Tongue (tissue), 3 donors: ENCODE measurements at places on chromosomes 3 and 15. TPM values are rescaled to one million over a fixed set of nuclear protein-coding genes. Genes with fewer than 3 reads are reported as not detected.

DNA sequence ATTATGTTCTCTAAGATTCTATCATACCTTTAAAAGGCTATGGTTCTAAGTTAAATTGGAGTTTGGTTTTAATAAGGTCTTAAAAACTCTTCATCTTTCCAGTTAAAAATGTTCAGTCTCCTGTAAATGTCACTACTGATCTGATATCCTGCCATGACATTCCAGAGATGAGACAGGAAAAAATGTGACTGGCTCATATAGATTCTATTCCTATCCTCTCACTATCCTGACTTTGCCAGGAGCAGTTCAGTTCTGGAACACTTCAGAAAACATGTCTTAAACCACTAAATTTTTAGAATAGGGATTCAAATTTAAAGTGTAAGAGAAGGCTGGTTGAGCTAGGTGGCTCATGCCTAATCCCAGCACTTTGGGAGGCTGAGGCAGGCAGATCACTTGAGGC lies 170.9 kb downstream of the TNIK start:
- DNase-seq: no peak

GRCh38 chr3:59313365-59313764 lies 263.5 kb upstream of the CFAP20DC start:
- no peak for DNase-seq

GRCh38 chr15:52673312-52673711 lies 5.9 kb downstream of the ATOSA start:
- DNase-seq: no peak

DNA sequence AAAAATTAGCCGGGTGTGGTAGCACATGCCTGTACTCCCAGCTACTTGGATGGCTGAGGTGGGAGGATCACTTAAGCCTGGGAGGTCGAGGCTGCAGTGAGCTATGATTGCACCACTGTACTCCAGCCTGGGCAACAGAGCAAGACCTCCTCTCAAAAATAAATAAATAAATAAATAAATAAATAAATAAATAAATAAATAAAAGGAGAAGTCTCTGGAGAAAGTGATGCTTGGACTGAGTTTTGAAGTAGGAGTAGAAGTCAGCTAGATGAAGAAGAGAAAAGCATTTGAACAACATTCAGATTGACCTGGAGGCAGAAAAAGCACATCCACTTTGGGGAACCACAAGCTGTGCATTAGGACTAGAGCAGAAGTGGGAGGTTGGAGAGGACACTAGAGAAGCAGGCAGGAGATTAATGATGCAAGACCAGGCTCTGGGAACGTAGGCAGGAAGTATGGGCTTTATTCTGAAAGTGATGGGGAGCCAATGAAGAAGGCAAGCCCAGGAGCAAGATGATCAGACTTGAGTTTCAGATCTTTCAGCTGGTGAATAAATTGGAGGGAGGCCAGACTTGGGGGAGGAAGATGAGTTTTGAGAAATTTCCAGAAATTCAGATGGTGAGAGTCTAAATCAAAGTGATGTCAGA lies 48.7 kb downstream of the KLHL6 start:
- no peak for DNase-seq

The ZNF385D gene
- 5.4 TPM for total RNA-seq

The CEP70 gene
- 57.7 TPM for total RNA-seq

The SI gene
- total RNA-seq: not detected

The ZCWPW2 gene
- total RNA-seq: 1.0 TPM
